ENCODE measurements at places on chromosomes 11 and 22.

DNA sequence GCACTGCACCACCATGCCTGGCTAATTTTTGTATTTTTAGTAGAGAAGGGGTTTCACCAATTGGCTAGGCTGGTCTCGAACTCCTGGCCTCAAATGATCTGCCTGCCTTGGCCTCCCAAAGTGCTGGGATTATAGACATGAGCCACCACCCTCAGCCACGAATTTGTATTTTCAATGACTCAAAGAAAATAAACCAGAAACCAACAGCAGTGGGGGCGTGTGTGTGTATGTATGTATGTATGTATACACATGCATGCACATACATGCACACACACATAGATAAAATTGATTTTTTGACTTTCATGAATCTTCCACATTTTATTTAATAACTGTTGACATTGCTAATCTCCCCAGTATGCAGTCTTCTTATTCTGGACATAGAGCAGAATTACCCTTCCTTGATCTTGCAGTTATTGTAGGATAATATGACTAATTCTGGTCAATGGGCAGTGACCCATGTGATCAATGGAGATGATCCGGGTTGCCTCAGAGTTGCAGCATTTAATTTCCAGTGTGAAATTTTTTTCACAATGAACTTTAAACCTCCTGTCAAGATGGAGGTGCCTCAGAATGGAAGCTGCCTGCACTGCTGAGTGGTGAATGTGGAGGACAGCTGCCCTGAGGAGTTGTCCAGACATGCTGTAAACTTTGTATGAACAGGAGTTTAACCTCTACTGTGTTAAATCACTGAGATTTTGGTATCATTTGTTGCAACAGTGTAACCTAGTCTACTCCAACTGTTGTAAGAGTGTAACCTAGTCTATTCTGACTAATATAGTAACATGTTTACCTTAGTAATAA lies 12.8 kb upstream of the PTPN5 start:
- no peak for DNase-seq

GRCh38 chr22:46008291-46008690 lies 31.3 kb upstream of the WNT7B start:
- DNase-seq: no peak

DNA sequence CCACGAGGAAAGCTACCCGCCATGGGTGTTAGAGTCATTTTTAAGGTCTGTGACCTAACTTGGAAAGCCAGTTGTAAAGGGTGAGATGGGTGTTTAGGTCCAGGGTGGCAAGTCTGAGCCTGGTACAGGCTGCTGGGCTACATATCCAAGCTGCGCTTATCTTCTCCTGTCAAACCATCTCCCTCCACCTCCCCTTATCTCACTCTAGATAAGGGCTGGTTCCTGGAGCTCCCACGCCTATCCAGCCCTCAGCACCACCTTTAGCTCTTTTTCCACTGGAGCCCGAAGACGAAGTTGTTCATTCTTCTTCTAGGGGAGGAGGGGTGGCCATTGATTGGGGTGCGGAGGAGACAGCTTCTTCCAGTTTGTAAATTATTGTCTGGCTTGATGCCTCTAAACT lies 48.5 kb downstream of the MICAL2 start:
- DNase-seq: no peak

DNA sequence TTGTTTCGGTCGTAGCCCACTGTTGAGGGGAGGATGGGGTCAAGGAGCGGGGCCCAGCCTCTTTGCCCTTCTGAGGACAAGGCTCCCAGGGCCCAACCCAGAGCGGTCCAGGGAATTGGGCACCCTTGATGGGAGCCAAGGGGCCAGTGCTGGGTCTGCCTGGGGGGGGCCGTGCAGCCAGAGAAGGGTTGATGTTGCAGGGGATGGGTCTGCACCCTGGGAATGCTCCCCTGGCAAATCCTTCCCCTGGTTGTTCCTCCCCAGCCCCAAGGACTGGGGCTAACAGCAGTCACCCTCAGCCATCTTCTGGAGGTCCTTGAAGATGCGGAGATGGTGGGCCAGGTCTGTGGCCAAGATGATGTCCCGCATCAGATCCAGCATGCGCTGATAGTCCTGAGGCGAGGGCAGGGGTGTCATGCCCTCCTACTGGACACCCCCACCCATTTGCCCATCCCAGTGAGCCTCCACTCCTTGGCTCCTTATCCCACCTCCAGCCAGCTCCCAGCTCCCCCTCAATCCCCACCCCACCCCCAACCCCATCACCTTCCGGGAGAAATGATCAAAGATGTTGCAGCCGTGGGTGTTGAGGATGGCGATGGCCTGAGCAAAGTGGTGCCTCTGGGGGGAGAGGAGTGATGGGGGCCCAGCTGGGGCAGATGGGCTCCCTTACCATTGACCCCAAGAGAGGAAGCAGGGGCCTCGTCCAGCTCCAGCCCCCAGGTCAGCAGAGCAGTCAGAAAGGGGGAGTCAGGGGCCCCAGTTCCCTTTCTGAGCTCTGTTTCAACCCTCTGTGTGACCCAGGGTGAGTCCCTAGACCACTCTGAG lies 95.0 kb downstream of the PDE2A start:
- no peak for DNase-seq

DNA sequence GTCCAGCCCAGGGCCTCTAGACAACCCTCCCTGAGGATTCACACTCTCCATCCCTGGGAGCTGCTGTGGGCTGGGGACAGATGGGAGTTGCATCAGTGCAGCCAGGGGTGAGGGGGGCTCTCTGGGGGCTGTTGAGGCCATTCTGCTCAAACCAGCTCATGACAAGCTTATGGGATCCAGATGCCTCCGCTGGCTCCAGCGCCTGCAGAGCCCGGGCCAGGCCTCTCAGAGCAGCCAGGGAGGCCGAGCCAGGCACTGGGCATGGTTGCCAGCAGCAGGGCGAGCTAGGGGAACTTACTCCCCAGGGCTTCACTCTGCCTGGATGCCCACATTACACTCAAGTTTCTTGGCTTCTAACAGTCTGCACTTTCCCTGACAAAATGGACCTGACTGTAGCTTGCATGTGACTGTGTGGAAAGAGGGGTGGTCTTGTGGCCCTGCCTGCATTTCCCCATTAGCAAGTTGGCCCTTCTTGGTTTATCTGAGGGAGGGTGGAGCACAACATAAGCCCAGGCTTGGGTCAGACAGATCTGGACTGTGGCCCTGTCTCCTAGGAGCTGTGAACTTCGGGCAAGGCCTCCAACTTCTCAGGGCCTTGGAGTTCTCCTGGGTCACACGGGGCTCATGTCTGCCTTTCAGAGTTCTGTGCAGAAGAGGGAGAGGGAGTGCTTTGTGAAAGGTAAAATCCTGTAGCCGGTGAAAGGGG lies 34.5 kb upstream of the CYB5R3 start:
- DNase-seq: no peak

DNA sequence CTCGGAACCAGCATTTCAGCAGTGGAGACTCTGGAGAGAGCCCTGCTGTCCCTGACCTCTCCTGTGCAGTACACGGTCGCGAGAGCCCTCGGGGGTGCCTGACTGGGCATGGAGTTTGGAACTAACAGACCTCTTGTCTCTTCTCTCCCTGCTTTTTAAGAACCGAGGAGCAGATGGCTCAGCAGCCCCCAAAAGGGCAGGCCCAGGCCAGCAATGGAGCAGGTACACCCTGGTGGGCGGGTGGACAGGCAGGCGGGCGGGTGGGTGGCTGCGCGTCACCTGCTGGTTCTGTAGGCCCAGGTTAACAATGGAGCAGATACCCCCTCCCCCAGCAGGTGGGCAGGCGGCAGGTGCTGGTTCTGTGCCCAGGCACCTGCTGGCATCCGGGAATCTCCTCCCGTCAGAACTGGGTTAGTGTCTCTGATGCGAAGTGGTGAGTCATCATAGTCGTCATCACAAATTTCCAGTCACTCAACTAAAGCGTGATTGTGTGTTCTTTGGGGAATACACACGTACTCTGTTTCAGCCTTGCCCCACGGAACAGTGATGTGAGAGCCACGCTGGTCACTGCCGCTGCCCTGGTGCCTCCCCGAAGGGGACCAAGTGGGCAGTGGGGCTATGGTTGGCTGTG lies 41.1 kb downstream of the GRAMD4 start:
- DNase-seq: peak; percentile 37

- DNase-seq: no peak
Measured at GRCh38 chr11:88312628-88313027, 24.9 kb downstream of the CTSC start.

DNA sequence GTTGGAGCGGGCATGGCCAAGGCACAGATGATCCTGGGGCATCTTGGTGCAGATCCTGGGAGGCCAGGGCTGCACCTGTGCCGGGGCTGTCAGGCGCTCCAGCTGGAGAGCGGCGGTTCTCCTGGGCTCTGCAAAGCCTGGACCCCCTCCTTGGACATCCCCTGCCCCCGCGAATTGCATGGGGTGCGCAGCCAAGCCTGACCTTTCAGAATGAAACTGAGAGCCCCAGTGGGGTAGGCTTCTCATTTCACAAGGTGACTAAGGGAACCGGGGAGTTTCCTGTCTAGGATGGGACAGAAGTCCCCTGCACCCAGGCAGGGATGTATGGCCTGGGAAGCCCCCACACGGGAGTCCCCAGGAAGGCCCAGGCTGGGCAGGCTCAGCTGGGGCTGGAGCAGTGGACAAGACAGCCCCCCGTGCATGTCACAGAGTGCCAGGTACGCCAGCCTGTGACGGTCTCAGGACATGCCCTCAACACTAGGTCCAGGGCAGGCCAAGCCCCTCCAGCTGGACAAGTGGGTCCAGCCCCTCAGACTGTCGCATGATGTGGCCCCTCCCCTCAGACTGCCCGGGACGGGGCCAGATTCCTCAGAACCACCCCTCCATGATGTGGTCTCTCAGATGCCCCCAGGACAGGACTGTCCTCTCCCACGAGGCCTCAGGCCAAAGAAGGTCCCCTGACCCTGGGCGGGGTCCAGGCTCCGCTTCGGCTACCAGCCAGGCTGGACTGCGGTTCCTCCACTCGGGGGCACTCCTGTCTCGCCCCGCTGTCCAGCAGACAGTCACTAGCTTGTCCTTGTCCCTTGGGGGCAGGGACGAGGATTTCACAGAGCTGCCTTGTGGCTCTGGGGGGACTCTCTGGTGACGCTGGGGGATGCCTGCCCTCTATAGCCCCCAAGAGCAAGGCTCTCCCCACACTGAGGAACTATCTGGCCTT lies 2.3 kb downstream of the LSP1 start:
- no peak for DNase-seq

DNA sequence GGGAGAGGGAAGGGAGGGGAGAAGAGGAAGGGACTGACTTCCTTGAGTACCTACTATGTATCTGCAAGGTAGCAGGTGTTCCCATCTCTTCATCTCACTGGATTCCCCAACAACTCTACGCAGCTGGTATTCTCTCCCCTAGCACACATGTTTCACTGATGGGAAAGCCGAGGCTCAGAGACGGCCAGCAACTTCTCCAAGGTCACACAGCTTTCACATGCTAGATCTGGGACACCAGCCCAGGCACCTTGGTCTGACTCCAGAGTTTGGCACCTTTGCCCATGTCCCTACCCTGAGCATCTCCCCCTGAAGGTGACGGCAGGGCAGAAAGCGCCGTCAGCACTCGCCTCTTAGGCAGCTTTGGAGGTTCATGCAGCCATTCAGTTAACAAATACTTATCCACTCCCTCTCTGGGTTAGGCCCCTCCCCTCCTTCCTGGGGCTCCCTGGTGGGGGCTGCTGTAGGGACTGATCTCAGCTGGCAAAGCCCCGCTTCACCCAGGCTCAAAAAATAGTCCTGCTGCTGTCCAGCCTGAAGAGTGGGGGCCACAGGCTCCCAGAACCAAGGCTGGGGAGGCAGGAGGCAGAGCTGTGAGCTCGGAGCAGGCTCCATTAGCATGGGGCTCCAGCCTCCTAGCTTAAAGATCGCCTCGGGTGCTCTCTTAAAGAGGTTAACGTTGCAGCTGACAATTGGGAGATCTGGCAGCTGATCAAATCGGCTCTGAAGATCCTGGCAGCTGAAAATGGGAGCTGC lies 79.4 kb downstream of the IGLL1 start:
- no peak for DNase-seq

GRCh38 chr11:126284829-126285228 lies 1.9 kb downstream of the TIRAP start:
- DNase-seq: peak; percentile 8

- DNase-seq: no peak
Measured at GRCh38 chr11:117839936-117840813, 15.6 kb upstream of the FXYD2 start.

DNA sequence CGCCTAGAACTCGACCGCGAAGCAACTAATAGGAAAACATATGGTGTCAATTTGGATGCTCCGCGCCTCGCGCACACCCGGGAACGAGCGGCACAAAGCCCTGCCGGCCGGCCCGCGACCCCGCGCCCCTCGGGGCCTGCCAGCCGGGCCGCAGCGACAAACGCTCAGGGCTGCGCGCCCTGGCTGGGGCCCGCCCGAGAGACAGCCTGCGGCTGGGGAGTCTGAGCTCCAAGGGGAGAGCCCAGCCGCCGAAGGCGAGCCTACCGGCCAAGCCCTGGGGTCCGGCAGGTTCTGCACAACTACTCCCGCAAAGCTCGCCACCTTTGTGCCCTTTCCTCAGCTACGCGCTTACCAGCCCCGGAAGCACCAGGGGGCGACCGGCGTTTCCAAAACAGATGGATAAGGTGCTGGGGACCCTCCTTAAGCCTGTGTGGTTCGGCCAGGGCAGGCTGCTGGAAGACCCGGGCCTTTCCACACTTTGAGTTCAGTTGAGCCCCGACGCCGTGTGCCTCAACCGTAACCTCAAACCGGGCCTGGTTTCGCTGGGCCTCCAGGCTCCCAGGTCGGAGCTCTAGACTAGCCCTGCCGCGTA lies 6.0 kb downstream of the PAX6 start:
- no peak for DNase-seq

- DNase-seq: no peak
Measured at GRCh38 chr11:35412285-35412684, 7.1 kb downstream of the SLC1A2 start.

DNA sequence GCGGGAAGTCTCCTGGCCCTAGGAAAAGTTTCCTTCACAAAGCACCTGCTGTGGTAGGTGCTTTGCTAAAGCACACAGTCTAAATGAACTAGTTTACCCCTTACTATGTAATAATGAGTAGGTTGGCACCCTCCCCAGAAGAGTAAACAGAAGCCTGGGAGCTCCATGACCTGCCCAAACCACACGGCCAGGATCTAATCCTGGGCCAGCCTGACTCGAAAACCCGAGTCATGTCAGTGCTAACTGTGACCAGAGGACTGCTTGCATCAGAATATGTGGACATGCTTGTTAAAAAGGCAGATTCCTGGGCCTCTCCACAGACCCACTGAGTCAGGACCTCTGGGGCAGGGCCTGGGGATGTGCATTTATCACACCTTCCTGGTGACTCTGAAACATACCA lies 67.7 kb downstream of the PANX1 start:
- DNase-seq: no peak

DNA sequence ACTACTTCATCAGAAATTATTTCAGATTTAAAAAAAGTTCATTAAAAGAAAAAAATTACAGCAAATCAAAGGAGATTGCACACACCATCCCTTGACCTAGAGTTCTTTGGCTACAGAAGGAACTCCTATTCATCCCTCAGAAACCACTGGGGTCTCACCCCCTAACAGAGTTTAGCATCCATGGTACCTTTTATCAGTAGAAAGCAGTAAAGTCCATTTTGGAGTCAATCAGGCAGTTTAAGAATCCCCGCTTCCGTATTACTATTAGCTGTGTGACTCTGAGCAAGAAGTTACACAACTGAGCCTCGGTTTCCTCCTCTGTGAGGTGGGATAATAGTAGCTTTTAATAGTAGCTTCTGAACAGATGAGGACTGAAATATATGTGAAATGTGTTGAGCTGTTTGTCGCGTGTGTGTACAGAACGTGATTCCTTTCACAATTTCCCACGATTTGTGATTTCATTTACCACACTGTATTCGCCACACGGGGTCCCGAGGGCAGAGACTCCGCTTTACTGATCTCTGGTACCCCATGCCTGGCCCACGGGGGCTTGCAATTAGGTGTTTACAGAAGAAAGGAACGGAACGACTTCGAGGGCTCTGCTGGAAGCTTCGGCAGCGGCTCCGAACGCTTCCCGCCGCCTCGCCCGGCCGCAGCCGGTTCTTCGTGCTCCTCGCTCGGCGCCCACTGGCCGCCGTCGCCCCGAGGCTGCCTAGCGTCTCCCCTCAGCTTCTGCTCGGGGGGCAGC lies 72.5 kb upstream of the ZBED5 start:
- no peak for DNase-seq
